Amniotic stem cell (primary cell): ENCODE measurements at places on chromosomes 2 and 18.

DNA sequence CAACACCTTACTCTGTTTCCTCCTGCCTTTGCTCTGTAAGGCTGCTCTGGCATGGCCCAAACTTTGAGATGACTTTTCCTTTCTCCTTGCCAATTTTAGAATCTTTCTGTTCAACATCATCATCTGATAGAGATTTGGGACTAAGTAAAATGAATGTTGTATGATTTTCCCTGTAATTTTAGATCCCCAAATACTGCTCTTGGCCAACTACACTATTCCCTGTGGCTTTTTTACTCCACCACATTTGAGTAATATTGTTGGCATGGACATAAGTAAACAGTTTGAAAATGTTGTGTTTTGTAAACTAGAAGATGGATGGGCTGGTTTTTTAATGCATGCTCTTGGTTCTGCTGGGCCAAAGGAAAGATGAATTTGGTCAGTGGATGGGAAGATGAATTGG is 12.1 kb downstream of the LTBP1 start:
- DNase-seq, result no peak

GRCh38 chr2:9950521-9951271 is 797 bp upstream of the GRHL1 start:
- DNase-seq, result no peak

GRCh38 chr2:190583507-190584337 is 49.2 kb upstream of the NEMP2 start:
- DNase-seq, result no peak

- no peak for DNase-seq
Observed at GRCh38 chr2:200174433-200175216, 131.9 kb upstream of the SPATS2L start.

DNA sequence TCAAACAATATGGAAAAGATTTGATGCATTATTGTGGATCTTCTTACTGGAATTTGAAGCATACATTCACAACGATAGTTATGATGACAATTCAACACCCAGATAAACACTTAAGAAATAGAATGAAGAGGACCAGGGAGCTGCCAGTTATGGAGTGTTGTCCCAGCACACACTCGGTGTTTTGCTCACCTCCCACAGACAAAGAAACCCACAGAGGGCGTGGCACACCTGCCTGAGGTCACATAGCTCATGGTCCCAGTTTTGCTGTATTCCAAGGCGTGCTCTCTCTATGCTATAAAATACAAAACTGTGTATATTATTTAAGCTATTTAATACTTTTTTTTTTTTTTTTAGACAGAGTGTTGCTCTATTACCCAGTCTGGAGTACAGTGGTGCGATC is 31.1 kb downstream of the EFR3B start:
- no peak for DNase-seq

DNA sequence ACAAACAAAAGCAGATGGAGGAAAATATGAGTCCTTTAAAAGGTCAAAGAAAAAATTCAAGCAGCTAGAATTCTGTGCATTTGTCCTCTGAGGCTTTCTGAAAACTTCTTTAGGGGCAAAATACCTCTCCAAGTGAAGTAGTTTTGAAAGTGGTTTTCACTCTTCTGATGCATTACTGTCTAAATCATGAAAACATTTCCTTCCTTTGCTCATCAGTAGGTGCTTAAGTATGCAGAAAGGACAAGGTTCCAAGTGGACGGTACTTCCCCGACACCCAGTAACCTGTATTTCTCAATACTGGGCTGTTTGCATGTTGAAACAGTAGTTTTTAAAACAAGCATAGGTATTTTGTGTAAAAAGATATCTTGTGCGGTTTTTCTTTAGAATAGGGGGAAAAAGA is 189.1 kb upstream of the ERBB4 start:
- no peak for DNase-seq

GRCh38 chr2:123154195-123154594 is 870.9 kb upstream of the CNTNAP5 start:
- no peak for DNase-seq

- no peak for DNase-seq
Observed at GRCh38 chr2:194105358-194105757, 1551.7 kb upstream of the SLC39A10 start.

- DNase-seq, result no peak
Observed at GRCh38 chr2:28355521-28356094, 37.0 kb upstream of the FOSL2 start.

DNA sequence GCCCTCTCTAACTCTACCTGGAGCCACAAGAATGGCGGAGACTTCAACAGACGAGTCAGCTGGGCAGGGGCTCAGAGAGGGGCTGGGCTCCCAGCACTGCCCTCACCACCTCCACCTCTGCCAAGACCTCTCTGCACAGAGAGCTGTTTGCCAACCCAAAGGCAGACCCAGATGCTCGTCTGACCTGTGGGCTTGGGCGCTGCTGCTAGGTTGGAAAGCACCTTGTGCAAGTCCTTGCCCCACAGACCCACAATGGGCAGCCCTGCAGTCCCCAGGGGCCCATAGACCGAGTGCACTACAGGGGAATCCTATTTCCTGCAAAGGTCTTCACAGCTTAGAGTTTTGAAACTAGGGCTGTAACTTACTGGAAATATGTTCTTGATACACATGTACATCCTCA is 13.3 kb downstream of the ACKR3 start:
- DNase-seq, result no peak

DNA sequence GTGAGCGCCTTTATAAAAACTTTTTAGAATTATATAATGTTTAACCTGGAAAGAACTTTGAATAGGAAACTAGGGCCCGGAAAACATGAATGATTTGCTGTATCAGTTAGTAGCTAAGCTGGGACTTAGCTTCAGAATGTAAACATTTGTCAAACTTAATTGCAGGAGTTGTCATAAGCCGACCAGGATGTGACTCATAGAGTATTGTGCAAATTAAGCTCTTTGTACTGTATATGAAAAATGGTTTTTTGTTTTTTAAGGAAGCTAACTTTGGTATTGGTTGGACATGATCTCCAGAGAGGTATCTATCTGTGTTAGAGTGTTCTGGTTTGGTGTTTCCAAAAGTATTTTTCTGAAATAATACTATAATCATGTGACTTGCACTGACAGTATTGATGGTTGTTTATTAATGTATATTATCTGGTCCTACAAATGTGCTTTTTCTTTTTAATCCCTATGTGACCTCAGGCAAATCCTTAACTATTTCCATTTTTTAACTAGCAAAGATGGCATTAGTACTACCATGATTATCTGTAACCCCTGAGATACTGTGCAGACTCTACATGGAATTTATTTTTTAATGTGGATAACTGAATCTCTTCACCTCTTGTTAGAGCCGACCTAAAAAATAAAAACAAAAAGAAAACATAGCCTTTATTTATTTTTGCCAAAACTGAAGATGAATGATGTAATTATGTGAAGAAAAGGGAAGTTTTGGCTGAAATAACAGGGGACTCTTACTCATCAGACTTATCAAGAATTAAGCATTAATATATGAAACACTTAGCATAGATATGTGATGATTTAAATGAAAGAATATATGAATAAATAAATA is 11.7 kb downstream of the YIPF4 start:
- peak; percentile 37 for DNase-seq

- no peak for DNase-seq
Observed at GRCh38 chr2:6027066-6027465, 334.9 kb downstream of the SOX11 start.

DNA sequence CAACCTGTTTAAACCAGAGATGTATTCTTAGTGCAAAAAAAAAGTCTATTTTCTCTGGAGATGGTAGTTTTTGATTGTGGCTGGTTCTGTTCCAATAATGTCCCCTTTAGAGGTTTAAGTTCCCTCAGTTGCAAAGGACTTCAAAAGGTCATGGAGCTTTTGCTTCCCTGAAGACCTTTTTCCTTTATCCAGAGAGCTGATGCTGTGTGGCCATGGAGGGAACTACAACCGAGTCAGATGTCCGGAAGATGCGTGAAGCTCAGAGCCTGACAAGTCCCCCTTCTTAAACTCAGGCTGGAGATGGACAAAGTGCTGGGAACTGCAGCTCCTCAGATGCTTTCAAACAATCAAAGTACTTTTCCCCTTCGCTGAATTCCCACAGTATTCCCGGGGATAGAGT is 176.1 kb downstream of the TMEM18 start:
- DNase-seq, result no peak

GRCh38 chr18:41745166-41746049 is 209.6 kb upstream of the PIK3C3 start:
- DNase-seq, result peak; percentile 28

DNA sequence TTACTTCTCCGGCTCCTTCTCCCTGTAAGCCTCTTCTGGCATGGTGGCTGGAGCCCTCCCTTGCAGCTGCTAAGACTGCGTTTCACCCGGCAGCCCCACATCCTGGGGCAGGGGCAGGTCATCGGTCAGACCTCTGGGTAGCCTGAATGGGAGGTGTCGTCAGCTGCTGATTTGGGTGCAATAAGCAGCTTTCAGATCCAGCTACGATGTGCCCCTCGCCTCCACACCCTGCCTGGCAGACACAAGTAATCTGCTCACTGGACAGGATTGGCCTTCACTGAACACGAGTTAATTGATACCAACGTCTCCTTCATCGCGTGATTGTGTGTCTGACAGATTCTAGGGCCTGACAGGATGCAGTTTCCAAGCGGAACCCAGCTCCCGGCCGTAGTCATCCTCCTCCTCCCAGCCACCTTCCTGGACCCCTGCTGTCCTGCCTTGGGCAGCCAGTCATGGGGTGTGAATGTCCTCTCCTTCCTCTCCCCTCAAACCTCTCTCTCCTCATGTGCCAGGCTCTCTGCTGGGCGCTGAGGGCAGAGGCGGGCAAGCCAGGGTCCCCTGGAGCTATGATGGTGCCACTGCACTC is 18.9 kb upstream of the PDIA6 start:
- no peak for DNase-seq

DNA sequence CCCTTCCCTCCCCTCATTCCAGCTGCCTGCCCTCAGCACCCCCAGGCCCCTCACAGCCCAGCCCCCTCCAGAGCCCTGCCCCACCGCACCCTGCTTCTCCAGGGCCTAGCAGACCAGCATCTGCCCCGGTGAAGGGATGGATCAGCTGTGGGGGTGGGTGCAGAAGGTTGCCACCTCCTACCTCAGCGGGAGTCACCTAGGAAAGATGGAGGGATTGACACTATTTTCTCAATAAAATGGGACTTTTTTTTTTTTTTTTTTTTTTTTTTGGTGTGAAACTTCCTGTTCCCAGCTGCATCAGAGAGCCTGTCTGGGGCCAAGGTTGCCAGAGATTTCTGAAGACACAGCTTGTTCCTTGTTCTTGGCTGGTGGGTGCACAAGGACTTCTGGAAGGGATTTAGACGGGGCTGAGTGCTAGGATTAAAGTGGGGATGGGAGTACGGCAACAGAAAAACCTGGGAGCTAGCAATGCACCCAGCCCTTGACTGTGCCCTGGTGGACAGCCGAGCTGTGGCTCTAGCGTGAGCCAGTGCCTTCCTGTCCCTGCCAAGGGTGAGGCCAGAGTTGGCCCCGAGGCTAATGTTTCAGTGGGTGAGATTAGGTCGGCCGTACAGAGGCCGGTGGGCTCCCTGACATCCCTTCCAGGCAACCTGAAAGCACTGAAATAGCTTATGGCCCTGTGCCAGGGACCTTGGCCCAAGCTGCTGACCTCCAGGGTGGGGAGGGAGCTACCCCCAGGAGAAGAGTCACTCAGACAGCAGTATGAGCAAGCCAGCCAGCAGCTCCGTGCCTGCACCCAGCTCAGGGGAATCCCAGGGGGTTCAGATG is 4.6 kb downstream of the B3GNT7 start:
- no peak for DNase-seq

- no peak for DNase-seq
Observed at GRCh38 chr2:86142436-86143257, 36.6 kb downstream of the PTCD3 start.

DNA sequence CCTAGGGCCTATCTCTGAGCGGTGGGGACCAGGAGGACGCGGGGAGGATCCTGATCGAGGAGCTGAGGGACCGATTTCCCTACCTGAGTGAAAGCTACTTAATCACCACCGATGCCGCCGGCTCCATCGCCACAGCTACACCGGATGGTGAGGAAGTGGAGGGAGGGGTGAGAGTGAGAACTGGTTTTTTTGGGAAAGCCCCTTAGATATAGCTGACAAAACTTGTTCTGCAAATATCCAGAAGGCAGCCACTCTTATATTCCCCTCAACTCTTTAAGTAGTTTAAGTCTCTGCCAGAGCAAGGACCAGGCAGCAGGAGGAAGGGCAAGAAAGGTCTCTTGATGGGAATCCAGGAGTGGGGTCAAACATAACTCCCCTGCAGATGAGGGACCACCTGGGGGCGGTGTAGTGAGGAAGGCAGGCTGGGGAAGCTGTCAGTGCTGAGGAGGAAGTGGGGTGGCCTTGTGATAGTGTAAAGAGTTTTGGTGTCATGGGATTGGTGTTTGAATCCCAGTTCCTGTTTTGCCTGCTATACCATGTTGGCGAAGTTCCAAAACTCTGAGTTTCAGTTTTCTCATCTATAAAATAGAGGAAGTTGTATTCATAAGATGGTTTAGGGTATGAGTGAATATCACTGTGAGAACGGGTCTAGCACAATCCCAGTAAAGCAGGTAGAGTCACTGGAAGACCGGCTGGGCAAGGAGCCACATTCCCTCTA is 3.4 kb downstream of the NAGK start:
- DNase-seq, result no peak
